ENCODE measurements at places on chromosomes 16 and 17. TPM values are rescaled to one million over a fixed set of nuclear protein-coding genes. Genes with fewer than 3 reads are reported as not detected.

DNA sequence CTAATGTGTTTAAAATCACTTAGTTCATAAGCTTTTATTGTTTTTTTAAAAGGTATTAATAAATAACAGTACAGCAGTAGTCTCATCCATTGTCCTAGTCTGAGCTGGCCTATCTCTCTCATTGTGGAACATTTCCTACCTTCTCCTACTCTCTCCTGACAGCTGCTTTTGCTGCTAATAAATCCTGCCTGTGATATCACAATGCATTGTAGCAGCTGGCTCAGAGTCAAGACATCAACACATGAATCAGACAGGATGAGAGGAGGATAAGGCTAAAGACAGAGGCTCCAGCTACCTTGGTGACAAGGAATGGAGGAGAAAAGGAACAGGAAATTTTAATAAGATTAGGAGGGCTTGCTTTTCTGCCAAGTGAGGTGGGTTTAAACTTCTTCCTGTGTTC, 626.1 kb downstream of the HS3ST4 start:
- DNase-seq, result no peak

- no peak for DNase-seq
These were observed 3.9 kb downstream of the ITGA3 start for GRCh38 chr17:50059759-50060273.

DNA sequence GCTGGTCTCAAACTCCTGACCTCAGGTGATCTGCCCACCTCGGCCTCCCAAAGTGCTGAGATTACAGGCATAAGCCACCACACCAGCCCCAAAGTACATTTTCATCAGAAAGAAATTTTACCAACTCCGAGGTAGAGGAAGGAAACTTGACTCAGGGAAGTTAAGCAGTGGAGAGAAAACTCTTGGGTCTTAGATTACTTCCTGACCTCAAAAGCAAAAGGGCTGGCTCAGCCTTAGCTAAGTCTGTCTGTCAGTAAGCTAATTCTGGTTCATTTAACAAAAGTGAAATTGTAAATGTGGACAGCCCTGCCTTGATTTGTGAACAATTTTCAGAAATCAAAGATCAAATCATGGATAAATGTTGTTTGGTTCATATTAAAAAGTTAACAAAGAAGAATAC, 30.6 kb downstream of the MAP2K6 start:
- DNase-seq, result no peak

DNA sequence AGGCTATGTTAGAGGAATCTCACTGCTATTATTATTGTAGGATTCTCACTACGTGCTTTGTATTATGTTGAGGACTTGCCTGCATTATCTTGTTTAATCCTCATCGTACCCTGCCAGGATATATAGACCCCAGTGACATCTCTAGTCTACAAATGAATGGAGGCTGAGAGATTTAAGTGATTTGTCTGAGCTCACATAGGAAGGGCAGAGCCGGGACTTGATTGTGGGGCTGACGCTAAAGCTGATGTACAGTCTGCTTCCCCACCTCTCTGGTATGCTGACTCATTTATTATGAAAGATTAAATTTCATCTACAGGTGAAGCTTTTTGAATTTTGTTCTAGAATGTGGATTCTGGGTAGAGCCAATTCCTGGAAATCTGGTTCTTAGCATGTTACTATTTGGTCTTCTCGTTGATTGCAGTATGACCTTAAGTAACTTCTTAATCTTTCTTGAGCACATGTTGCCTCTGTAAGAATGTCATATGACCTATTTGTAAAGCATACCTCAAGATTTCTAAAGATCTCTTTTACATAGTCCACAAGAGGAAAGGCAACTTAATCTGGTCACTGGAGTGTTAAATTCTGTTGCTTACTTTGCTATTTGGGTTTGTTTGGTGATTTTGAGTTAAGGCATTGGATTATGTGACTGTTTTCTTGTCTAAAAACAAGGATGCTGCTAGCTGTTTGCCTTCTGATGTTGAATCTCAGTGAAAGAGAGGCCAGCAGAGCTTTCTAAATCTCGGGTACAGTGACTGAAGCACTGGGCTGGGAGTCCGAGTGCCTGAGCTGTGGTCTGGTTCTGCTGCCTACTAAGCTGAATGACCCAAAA, 12.4 kb downstream of the METTL9 start:
- no peak for DNase-seq

DNA sequence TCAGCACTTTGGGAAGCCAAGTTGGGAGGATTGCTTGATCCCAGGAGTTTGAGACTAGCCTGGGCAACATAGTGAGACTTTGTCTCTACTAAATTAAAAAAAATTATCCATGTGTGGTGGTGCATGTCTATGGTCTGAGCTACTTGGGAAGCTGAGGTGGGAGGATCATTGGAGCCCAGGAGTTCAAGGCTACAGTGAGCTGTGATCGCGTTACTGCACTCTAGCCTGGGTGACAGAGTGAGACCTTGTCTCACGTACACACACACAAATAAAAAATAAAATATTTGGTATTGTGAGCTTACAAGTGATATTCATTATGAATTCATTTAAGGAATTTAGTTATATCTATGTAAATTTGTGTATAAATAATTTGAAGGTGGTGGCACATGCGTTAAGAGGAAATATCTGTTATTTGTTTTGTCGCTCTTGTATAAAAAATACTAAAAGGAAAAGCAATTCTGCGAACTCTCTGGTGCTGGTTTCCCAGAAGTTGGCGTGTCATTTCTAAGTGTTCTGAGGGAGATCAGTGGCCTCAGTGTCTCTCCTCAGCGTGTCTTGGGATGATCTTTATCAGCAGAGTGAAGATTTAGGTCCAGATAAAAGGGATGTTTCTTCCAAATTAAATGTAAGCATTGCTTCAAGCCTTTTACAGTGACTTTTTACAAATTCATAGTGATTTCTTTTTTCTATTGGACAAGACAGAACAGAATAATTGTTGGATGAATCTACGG, 187.6 kb downstream of the FTO start:
- no peak for DNase-seq

The KIF19 gene
- 1.7 TPM for total RNA-seq
